ENCODE measurements at places on chromosomes 12 and 14. TPM values are rescaled to one million over a fixed set of nuclear protein-coding genes. Genes with fewer than 3 reads are reported as not detected.

DNA sequence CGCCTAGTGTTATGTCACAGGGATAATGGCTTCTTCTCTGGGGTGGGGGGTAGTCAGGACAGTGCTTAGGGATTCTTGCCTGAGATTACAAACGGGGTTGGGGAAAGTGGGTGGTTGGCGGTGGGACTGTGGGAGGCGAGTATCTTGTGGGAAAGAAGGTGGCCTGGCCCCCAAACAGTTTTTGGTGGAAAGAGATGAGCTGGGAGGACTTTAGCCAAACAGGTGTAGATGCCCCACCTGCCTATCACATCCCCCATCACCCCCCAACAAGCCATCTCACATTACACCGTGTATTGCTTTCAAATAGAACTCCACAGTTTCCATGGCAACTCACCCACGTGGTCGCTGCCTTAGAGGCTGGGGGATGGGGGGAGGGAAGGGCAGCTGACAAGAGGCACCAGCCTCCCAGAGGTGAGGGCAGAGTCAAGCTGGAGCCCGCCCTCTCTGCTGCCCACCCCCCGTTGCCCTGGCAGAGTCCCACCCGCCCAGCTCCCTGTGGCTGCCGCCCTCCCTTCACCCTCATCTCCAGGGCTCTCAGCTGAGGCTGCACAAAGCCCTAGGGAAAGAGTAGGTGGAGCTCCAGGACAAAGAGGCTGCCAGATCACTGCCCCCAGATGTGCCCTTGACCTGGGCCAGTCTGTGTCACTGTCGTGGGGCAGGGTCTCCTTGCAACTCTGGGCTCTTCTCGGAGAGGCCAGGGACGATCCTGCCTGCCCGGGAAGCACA lies 98.3 kb downstream of the LRRC74A start:
- no peak overlapping the region for H3K4me3 ChIP-seq
- H3K27ac ChIP-seq = no peak overlapping the region
- H3K27me3 ChIP-seq = no peaks in the 10 kb centered on the region
- no peak for DNase-seq
- H3K36me3 ChIP-seq = no peaks in the 10 kb centered on the region

The ZDHHC22 gene
- not detected for polyA plus RNA-seq

DNA sequence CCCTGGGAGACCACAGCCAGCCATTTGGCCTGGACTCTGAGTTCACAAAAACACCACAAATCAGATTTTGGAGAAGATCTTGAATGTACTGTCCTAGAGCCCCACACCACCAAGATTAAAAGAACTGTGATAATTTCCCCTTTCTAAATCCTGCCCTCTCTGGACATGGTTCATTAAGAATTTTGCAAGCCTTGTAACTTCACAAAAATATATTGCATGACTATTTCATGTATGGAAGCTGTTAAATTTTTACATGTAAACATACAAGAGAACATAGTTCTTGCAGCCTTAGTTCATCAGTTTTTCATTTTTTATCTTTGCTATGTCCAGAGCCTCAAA lies 97.0 kb downstream of the SCARB1 start:
- no peak for DNase-seq
- H3K4me3 ChIP-seq = no peak overlapping the region
- peaks cover 2% of the 10 kb centered on the region for H3K4me1 ChIP-seq

- no peaks in the 10 kb centered on the region for H3K27me3 ChIP-seq
- H3K4me3 ChIP-seq = no peak overlapping the region
- H3K27ac ChIP-seq = peak overlapping the region; percentile 51
- no peaks in the 10 kb centered on the region for H3K36me3 ChIP-seq
- H3K4me1 ChIP-seq = peaks cover 55% of the 10 kb centered on the region
Measured at GRCh38 chr12:10179776-10180181, 947 bp downstream of the TMEM52B start.

DNA sequence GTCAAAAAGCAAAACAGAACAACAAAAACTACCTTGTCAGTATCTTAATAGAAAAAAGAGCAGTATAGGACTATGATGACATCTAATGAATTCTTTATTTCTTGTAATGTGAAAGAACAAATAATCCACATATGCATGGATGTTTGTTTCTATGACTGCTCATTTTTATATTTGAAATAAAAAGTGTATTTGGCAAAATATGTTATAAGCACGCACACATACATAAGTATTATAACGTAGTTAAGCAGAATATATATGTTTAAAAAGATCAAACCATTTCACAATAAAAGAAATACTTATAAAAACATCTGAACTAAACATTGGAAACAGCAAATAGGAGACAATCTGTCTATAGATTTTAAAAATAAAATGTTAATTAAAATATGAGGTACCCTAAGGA lies 74.8 kb downstream of the MIPOL1 start:
- H3K4me1 ChIP-seq = no peaks in the 10 kb centered on the region
- no peaks in the 10 kb centered on the region for H3K27me3 ChIP-seq
- H3K4me3 ChIP-seq = no peak overlapping the region
- no peaks in the 10 kb centered on the region for H3K36me3 ChIP-seq
- H3K27ac ChIP-seq = no peak overlapping the region
- DNase-seq = no peak

DNA sequence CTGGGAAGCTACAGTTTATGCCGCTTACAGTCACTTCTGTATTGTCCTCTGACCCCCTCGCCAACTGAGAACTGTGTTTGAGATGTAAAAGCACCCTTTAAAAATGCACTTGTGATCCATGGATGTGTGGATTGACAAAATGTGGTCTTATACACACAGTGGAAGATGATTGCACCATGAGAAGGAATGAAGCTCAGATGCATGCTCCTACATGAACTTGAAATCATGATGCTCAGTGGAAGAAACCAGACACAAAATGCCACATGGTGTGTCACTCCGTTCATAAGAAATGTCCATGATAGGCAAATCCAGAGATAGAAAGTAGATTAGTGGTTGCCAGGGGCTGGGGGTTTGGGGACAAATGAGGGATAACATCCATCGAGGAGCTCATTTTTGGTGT lies 58.0 kb downstream of the PITPNM2 start:
- peaks cover 21% of the 10 kb centered on the region for H3K4me1 ChIP-seq
- H3K27me3 ChIP-seq = no peaks in the 10 kb centered on the region
- no peaks in the 10 kb centered on the region for H3K36me3 ChIP-seq

GRCh38 chr12:54371328-54372112 lies 7.2 kb upstream of the GPR84 start:
- no peaks in the 10 kb centered on the region for H3K27me3 ChIP-seq
- peaks cover 54% of the 10 kb centered on the region for H3K36me3 ChIP-seq
- H3K4me1 ChIP-seq = peaks cover 38% of the 10 kb centered on the region
- H3K4me3 ChIP-seq = no peak overlapping the region
- no peak overlapping the region for H3K27ac ChIP-seq
- DNase-seq = no peak

Data from keratinocyte (primary cell).